ENCODE measurements at places on chromosomes 2 and 18.

DNA sequence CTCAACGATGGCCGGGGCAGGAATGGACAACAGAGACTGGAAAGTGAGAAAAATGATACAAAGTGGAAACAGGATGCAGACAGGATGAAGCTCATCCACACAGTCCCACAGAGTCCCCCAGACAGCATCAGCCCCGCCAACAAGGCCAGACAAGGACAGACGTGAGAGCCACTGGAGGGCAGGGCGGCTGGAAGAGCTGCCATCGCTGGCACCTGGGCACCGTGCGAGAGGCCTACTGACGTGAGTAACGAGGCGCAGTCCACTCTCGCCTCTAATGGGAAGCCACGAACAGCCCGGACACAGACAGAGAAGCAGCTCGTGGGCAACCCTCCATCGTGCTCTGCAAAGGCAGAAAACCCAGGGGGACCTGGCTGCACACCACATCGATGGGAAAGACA, 17.1 kb downstream of the HDAC4 start:
- no peak for DNase-seq

DNA sequence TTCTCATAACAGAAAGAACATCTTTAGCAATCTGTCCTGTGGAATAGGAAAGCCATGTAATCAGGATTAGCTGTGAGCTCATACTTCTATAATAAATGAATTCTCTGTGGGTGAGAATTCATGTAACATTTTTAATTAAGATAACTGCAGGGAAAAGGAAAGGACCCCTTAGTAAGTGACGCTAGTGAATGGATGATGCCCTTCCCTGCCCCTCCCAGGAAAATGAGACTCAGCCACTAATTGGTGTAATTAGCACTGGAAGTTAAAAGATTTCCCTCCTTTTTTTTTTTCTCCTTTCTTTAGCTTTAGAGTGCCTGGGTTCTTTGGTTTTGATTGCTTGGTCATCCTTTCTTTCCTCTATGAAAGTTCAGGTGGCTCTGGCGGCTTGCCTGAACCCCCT, 90.3 kb downstream of the VWA3B start:
- no peak for DNase-seq

GRCh38 chr2:9311488-9311887, 104.9 kb downstream of the ASAP2 start:
- DNase-seq, result no peak

DNA sequence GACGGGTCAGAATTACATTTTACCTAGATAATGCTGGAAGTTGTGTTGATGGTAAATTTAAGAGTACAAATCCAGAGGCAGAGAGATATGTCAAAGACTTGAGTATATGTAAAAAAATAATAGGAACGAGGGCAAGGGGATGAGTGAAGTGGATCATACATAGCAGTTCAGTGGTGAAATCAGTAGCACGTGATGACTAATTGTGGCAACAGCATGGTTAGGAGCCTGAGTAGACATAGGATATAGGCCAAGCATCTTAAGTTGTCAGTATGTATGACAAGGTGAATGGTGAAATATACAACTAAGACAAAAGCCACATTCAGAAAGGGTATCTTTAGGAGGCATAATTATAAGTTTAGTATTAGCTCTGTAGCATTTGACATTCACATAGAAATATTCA, 826.5 kb upstream of the PIK3C3 start:
- no peak for DNase-seq

GRCh38 chr18:3323900-3324299, 62.0 kb downstream of the MYL12B start:
- DNase-seq, result no peak

DNA sequence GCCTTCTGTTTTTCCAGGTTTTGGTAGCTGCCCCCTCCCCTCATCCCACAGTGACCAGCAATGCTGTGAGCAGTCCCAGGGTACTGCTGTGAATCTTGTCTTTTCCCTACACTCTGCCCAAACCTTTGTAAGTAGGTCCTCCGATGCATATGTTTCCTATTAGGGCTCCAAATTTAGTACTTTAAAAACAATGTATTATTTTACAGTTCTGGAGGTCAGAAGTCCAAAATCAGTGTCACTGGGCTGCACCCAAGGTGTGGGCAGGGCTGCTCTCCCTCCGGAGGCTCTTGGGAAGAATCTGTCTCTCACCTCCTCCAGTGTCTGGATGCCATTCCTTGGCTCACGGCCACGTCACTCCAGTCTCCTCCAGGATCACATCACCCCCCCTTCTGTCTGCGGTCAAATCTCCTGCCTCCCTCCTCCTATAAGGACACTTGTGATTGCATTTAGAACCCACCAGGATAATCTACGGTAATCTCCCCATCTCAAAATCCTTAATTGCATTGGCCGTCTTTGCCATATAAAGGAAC, 208.5 kb downstream of the SH3BP4 start:
- no peak for DNase-seq

DNA sequence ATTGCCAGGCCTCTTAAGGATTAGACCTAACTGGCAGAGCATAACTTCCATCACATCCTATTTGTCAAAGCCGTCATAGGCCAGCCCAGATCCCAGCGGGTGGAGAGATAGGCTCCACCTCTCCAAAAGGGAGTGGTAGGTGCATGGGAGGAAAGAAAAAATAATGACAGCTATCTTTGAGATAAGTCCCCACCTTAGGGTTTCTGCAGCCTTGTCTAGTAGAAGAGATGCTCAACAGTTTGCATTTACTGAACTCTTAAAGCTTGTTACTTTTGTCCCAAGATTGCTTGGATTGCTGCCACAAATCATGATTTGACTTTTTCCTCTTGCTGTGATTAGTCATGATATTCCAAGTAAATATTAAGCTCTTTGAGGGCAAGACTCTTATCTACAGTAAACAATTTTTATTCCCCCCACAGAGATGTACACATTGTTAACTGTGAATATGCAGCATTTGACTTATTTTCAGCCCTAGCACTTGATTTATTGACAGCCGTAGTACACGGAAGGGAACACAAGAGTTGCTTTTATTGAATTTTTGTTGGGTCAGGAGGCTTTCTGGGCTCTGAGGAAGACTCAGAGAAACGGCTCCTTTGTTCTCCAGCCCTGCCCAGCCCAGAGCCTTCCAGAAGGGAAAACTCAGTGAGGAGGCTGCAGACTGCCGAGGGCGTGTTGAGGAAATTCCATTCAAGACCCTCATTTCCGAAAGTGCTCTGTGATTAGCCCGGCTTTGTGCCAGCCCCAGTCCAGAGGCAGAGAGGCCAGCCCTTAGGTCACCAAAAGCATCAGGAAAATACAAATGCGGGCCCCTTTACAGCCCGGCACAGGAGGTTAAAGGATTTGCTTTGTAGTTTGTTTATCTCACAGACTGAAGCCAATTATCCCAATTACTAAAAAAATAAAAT, 75.5 kb upstream of the ZNF532 start:
- peak; percentile 68 for DNase-seq

- no peak for DNase-seq
These were observed 1.7 kb downstream of the METTL4 start for GRCh38 chr18:2569338-2570207.

DNA sequence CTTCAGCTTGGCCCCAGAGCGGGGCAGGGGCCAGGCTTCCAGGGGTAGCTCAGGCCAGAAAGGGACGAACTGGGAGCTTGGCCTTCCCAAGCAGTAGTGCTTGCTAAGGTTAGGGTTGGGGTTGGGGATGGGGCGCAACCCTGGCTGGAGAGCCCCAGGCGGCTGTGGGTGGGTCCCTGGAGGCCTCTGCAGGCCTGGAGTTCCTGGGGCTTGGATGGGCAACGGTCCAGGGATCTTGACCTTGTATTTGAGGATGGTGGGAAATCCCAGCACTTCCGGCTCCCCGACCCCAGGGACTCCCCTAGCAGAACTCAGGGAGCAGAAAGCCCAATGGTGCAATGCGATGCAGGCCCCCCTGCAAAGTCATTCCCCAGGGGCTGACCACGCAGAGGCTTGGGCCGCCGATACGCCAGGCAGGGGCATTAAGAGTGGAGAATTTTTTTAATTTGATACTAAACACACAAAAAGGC, 12.6 kb upstream of the MLPH start:
- DNase-seq, result no peak

DNA sequence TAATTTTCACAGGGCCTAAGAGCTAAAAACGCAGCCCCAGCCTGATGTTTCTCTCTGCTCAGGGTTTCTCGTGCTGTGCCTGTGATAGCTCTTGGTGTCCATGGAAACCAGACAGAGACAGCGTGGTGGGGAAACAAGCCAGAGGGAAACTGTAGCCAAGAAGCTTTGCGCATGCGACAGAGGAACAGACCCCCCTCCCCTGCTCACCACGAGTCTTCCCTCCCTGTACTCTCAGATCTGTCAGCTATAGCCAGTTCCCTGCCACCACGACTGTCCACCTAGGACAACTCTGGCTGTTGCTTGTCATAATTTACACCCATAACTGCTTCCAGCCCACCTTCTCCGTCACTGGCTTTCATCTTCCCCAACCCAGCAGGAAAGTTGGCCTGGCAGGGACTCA, 13.2 kb upstream of the DNAJC27 start:
- peak; percentile 74 for DNase-seq

- no peak for DNase-seq
These were observed 71.0 kb downstream of the ARL4C start for GRCh38 chr2:234425639-234426603.

DNA sequence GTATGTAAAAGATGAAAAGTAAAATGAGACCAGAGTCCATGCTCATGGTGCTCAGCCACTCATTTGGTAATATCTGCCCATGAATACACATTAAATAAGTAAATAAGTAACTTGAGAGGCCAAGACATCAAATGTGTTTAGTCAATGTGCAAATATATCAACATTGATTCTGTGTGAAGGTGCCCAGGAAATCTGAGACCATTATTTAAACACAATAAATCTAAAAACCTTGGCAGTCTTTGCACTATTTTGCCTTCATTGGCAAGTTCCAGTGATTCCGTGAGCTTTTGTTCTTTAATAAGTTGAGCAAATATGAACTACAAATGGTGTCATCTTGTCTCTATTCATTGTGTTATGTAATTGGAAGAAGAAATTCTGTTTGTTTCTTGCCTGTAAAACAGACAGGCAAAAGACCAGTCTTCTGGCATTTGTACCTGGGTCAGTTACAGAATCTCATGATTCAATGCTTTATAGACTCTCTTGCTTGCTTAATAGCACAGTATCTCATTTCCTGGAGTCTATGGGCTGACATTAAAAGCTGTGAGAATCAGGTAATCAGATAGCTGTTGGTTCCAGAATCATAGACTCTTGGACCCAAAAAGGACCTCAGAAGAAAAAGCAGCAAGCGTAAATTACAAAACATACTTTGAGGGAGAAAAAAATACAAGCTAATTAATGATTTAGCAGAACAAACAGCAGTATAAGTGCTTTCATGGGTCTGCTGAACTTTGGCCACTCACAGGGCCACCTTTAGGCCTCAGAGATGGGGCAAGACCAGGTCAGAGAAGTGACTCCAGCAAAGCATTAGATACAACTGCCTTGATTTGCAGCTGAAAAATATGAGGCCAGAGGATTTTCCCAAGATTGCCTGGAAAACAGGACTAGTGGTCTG, 20.0 kb upstream of the SERPINB3 start:
- DNase-seq, result no peak
